Stimulated activated CD8-positive, alpha-beta memory T cell treated with anti-CD3 and anti-CD28 coated beads, Interleukin-15, amount 100 ng/mL, for 4 hours (primary cell): ENCODE measurements at places on chromosomes 16 and 17.

GRCh38 chr17:64443086-64443760, 5.7 kb upstream of the MILR1 start:
- no peak for DNase-seq

GRCh38 chr16:53154513-53154912, 99.7 kb downstream of the CHD9 start:
- DNase-seq: no peak

DNA sequence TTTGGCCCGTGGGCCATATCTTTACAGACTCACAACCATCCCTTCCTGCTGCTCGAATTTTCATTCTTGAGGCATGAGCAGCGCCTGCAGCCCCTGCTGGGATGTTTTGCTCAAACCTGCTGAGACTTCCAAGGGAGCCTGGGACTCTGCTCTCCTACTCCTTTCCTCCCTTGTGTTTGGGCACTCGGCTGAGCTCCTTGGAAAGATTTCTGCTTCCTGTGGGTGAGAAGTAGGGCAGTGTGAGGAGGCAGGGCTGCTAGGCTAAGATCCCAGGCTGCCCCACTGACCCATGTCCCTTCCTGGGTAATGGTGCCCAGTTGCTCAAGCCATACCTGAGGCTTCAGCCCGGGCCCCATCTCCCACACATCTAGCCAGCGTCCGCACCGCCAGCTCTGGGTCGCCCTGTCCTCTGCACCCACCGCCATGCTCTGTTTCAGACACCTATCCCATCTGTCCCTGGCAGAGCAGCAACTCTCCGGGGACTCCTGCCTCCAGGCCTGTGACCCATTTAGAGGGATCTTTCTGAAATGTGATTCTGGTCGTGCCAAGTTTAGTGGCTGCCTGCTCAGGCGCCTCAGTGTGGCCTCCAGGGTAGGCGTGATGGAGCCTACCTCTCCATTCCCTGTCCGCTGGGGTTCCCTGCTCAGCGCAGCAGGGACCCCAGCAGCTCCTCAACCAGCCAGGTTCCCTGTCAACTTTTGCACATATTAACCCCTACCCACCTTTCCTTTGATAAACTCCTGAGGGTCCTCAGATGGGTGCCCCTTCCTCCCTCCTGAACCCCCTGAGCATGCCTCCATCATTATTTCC, 190.1 kb downstream of the CCDC182 start:
- no peak for DNase-seq

DNA sequence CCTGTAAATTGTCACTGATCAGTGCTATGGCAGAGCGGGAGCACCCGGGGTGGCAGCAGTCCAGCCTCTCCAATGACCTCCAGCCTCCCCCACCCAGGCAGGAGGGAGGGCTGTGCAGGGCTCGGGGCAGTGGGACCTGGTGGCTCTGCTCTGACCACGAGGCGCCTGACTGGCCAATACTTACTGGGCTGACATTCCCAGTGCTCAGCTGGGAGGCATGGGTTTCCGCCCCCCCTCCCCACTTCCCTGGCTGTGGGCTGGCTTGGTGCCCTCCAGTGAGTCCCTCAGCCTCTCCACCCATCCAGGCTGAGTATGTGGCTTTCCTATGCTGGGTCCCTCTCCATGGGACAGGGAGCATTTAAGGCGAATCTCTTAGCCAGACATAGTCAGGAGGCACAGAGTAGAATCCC, 2.7 kb downstream of the SOCS3 start:
- no peak for DNase-seq

GRCh38 chr17:8322061-8322460, 12.0 kb downstream of the ARHGEF15 start:
- DNase-seq: no peak

DNA sequence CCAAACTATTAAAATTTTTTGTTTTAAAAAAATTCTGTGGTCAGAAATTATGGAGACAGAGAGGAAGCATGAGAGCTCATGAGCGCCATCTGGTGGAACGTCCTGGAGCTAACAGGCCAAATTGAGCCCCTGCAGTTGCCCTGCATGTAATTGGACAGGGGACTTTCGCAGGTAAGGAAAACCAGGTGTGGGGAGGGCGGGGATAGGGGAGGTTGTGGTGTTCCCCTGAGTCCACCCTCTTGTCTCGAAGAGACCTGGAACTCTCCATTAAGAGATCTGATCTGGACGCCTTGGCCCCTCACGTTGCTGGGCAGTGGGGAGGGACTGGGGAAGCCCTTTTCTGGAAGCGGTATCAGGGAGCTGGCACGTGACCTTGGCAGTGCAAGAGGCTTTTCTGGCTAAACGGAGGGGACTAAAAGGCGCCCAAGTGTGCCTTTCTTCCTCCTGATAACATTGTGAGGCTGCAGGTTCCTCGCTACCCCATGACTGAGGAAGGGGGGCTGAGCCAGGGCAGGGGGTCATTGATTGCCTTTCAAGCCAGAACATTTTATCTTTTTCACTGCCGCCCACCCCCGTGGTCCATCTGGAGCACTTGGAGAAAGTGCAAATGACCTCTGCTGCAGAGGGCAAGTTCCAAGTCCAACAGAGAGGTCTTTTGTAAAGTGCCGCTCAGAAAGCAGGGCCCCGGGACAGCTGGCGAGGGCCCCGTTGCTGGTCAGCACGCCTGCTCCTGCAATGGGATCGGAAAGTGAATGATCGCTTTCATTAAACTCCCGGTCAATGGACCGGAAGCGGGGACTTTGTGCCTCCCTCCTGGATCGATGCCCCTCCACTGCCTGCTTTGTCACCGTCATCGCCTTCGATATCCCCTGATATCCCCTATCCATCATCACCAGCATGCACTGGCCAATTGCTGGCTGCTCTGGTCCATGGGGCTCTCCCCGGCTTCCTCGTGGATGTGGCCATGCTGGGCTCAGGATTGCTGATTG, 18.4 kb downstream of the PDILT start:
- DNase-seq: no peak

- no peak for DNase-seq
Measured at GRCh38 chr17:50808413-50808812, 27.0 kb upstream of the WFIKKN2 start.

DNA sequence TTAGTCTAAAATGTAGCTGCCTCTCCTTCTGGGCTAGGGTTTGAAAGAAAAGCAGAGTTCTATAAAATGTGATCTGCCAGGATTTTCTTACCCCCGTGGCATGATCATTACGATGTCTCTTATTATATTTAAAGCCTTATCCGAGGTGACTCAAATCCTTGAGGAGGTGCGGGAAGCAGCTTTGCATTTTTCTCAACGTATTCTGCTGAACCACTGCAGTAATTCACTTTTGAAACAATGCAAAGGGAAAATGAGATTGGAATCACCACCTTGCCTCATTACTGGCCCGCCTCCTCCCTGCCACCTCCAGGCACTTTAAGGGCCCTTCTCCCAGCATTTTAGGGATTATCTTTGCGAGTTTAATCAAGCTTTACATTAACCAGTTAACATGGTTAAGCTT, 9.7 kb upstream of the NOG start:
- DNase-seq: no peak

- no peak for DNase-seq
Measured at GRCh38 chr17:40697297-40697696, 6.3 kb downstream of the KRT24 start.

DNA sequence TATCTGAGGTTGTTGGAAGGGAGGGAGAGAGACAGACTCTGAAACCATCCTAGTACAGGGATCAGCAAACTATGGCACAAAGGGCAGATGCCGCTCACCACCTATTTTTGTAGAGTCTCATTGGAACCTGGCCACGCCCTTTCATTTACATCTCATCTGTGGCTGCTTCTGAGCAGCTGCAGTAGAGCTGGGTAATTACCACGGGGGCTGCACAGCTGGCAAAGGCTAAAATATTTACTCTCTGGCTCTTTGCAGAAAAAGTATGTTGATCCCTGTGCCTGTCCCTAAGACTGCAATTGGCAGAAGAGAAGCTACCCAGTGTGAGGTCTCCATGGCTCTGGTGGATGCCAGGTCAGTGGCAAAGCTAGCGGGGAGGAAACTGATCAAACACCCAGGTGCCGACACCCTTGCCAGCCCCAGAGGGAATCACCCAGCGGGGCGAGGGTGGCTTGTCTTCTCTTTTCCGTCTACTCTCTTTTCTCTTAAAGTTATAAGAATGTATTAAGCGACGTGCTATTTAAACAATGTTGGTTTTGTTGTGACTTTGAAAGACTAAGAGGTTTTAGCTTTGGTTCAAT, 14.0 kb downstream of the CEP295NL start:
- no peak for DNase-seq

DNA sequence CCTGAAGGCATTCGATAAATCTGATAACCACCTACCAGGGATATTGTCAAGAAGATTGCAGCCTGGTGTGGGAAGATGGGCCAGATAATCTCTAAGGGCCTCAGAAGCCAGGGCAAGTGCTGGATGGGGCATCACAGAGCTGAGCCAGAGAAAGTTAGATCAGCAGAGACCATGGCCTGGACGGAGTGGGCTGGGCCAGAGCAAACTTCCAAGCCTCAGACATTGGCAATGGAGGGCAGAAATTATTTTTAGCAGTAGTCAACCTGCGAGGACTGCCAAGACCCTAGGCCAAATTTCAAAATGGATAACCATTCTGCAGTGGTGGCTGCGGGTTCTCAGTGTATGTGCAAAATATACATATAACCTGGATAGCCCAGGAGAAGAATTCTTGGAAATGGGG, 18.5 kb downstream of the ERCC4 start:
- no peak for DNase-seq

DNA sequence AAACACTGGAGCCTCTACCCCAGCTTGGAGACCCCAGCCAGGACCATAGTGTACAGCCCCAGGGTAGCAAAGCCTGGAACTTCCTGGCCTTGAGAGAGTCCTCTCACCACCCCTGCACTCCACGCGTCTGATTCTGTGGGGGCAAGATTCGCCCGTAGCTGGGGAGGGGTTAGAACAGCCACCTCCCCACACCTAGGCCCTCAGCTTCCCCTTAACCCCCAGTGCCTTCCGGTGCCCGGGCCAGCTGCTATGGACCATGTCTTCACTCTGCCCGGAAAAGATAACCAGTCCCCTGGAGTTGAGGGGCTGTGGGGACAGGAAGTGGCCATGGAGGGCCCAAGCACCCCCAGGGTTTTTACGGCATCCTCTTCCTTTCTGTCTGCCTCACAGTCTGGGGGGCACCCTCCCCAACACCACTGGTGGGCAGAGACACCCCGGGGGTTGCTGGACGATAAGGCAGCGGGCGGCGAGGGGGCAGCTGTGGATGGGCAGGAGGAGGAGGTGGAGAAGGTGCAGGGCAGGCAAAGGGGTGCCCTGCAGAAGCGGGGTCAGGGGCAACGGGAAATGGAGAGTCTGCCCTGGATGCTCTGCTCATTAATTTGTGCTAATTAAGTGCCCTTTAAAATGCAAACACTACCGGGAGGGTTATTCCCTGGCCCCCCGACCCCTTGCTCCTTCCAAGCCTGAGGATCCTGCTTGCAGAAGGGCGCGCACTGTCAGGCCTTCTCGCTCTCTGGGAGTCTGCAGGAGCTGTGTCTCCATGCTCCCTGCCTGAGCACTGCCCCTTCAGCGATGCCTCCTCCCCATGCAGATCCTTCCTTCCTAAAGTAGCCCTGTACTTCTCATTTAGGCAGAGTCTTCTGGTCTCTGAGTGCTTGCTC, 2.4 kb downstream of the PRSS27 start:
- no peak for DNase-seq

DNA sequence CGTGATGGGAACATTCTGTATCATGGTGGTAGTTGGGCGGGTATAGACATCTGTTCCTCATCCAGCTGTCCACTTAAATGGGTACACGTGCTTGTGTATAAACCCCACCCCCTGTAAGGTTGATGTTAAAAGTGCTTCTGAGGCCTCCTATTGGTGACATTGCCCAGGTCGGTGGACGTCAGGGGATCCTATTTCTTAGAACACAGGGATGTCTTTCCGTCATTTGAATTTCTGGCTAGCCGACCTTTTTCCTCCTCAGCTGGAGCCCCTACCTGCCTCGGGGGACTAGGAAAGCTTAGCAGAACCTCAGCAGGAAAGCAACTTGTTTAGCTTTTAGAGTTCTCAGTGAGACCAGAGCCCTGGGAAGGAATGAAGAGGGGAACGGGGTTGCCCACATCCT, 16.6 kb upstream of the CRISPLD2 start:
- no peak for DNase-seq

GRCh38 chr17:4136373-4136772, 6.5 kb downstream of the ZZEF1 start:
- no peak for DNase-seq
